Kidney epithelial cell (primary cell): ENCODE measurements at places on chromosomes 2 and 18.
A peak's percentile ranks its signal among the peaks of the same experiment; 100 is the strongest.

DNA sequence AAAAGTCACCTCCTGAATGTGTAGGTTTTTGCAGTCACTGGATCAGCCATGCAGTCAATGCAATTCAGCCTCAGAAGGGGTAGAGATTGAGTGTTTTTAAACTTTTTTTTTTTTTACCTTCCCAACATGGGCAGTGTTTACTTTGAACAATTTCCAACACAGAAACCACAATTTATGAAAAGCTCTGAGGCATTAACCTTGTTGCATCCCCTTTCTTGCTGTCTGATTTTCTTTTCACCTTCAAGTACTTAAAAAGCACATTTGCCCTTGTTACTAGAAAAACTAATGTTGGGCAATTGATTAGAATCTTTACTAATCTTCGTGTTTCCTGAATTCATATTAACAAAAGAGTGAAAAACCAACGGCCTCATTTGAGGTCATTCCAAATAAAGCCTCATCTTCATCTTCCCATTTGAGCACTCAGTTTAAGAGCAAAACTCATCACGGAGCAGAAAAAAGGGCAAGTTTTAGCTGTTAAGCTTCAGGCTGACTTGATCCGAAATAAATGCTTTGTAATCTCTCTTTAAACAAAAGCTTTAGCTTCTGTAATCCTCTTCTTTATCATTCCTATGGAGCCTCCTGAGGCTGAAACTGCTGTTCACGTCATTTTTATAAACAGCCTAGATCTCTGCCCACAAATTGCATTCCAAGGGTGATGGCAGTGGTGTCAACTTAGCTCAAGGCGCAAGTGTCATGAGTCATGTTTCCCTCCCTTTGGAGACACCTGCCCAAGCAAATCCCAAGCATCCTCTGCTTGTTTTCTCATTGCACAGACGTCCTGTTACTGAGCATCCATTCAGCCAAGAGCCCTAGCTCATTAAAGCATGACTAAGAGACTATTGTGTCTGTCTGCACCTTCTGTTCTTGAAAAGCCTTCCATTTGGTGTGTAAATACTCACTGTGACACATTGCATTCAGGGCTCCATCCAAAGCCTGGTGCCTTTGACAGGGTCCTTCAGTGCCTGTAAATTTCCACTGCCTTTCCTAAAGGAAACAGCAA is 107.7 kb downstream of the HNMT start:
- DNase-seq: peak; percentile 97

- no peak for DNase-seq
These were observed 14.0 kb upstream of the ST6GAL2 start for GRCh38 chr2:106899786-106900530.

DNA sequence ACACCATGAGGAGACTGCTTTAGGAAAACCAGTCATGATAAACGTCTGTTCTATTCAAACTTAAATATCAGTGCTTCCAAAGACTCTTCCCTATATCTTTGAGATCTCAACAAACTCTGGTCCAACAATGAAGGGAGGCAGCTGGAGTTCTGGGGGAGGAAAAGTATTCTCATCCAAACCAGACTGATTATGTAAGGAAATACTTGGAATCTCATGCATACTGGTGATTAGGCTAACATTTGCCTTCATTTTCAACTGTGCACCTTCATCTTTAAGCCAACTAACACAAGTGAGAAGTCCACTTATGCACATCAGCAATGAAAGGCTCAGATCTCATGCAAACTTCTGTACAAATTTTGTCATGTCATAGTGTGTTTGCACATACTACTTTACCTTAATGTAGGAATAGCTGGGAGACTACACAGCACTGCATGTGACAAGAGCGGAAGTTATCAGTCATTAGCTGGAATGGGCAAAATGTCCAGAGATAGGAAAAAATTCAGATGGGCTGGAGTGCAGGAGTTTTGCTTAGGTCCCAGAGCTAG is 67.5 kb upstream of the STK17B start:
- no peak for DNase-seq

- peak; percentile 28 for DNase-seq
These were observed 1357.5 kb upstream of the CELF4 start for GRCh38 chr18:38923126-38923525.

DNA sequence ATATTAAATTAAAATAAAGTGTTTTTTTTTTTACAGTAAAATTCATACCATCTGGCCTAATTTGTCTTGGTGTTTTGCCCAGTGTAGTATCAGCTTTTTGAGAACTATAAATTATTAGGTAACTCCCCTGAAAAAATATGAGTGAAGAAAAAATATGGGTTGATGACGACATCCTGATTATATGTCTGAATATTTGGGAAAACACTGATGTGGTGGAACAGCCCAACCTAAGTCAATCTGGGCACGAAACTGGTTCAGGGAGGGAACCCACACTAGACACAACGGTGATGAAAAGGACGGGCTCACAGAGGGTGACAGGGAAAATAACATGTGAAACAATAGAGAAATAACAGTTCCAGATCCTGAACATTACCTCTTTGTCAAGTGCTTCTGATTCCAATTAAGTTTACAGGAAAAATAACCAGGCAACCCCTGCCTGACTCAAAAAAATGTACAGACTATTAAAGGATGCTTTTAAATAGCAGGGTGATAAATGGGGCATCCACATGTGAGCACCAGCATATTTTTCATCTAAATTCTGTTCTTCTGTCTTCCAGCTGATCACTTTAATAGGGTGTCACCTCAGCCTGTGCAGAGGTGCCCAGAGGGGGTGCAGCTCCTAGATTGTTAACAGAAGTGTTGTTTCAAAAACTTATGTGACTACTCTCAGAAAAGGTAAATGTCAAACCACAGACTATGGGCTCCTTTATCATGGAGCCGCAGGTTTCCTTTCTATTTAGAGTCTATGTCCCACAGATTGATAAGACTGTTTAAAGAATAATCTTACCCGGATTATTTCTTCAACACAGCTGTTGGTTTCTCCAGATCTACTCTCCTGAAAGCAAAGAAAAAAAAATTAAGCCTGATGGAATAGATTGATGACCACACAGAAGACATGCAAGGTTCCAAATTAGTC is 305.4 kb downstream of the AFF3 start:
- DNase-seq: no peak

DNA sequence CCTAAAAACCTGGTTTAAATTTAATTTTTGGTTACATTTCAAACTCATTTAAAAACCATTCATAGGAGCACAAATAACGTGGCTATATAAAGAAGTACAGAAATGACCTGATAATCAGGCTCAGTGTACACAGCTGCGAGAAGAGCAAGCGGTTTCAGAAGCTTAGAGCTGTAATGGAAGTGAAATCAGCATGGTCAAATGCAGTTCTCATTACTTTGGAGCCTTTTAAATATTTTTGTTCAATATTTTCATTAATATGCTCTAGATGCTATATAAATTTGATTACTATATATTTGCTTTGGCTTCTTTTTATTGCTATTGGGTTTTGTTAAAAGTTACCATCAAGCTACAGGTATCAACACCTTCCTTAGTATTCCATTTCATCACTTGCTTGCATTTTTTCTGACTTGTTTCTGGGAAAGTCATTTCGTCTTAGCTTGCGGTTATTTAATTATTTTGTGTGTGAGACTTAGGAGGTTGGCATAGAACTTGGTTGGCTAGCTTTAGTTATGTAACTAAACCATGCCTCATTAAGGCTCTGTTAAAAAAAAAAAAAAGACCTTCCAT is 58.7 kb downstream of the AFTPH start:
- DNase-seq: no peak

DNA sequence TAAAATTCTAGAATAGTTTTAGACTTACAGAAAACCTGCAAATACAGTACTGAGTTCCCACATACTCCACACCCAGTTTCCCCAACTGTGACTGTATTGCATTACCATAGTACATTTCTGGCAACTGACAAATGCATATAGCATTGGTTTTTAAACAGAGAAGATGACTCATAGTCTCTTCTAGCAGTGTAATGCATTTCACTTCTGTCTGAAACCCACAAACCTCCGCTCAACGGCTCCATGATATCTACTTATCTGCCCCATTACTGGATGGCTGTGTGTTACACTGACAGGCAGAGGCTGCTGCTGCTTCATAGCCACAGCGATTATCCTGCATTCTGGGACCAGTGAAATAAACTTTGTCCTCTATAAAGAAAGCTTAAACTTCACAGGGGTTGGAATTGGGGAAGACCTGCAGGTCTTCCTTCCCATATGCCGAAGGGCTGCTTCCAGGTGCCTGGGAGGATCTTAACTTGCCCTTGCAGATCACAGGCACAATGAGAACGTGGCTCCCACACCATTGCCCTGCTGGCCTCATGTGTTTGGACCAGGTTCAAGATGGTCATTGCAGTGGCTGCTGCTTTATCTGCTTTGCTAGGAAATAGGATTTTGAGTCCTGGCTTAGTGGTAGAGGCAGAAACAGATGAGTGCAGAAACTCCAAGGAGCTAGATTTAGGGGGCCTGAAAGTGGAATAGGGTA is 742.6 kb upstream of the HS6ST1 start:
- DNase-seq: no peak

- DNase-seq: no peak
These were observed 149.0 kb downstream of the GLI2 start for GRCh38 chr2:120884472-120885290.

DNA sequence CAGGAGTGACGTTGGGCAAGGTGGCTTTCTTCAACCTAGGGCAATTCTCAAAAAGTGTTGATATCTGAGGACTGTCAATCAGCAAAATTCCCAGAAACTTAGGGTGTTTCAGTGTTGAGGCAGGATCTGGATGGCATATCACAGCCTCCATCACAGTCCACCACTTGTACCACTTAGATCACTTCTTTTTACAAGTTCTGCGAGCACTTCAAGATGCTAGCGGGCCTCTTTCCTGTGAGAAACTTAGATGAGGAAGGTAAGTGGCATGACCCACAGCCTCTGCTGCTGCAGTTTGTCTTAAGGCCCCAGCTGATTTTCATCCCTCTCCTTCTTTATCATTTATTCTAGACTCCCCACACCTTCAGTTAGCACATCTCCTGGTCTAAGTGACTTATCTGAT is 295.4 kb upstream of the ZNF521 start:
- no peak for DNase-seq

- no peak for DNase-seq
These were observed 168.3 kb upstream of the VRK2 start for GRCh38 chr2:57878171-57878865.
